ENCODE measurements at places on chromosomes 5 and 9.
A peak's percentile ranks its signal among the peaks of the same experiment; 100 is the strongest.

GRCh38 chr5:139588962-139589361 is 27.8 kb downstream of the UBE2D2 start:
- DNase-seq: no peak

DNA sequence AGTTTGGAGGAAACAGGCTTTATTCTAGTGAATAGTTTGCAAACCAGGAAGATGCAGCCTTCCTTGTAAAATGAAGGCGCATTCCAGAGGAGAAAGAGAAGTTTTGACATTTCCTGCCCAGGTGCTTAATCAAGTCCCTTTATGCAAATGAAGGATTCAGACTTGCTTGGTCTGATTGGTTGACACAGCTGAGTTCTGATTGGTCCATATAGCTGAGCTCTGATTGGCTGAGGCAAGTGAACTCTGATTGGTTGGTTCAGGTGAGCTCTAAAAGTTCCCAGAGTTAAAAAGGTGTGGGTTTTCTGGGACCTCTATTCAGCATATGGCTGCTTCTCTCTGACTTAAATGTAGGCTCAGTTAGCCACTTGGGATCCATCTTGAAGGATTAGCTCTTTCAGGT is 151.0 kb downstream of the CACNA1B start:
- no peak for DNase-seq

- DNase-seq: no peak
Observed at GRCh38 chr5:1152771-1153282, 41.0 kb upstream of the SLC12A7 start.

GRCh38 chr9:37486616-37487548 is 1.1 kb downstream of the POLR1E start:
- DNase-seq: peak; percentile 96

- DNase-seq: no peak
Observed at GRCh38 chr5:175104677-175105076, 339.3 kb downstream of the DRD1 start.

GRCh38 chr5:107505763-107506534 is 164.8 kb downstream of the EFNA5 start:
- DNase-seq: no peak

DNA sequence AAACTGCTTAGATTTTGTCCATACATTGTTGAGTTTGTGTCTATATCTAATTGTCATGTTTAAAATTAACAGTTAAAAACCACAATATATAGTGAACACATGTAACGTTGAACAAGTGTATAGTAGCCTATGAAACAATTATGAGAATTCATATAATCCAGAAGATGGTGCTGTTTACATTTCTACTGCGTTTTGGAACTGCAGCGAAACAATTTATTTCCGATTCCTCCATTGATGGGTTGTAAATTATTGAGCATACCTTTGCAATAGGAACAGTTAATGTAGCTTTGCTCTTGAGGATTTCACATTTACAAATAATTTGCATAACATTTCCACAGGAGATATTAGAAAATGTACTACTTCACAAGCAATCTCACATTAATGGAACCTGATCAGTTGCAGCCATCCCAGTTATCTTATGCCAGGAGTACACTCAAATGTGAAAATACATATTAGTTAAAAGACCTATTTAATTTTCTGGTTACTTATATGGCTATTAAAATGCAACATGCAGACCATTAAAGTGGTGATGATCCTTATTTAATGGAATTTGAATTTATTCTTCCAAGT is 411.8 kb downstream of the CDH10 start:
- DNase-seq: no peak

DNA sequence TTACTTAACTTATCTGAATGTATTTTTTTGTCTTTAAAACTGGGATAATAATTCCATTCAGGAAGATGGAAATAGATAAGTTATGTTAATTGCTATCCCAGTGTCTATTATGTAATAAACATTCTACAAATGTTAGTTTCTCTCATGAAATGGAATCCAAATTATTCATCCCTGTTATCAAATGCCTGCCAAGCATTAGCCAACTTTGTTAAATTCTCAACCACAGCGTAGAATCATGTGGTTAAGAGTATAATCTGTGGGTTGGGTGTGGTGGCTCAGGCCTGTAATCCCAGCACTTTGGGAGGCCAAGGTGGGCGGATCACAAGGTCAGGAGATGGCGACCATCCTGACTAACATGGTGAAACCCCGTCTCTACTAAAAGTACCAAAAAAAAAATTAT is 912.9 kb upstream of the SEMA6A start:
- DNase-seq: no peak

- DNase-seq: no peak
Observed at GRCh38 chr5:68240202-68240601, 24.6 kb downstream of the PIK3R1 start.

- no peak for DNase-seq
Observed at GRCh38 chr9:133682818-133683585, 46.8 kb downstream of the DBH start.

- no peak for DNase-seq
Observed at GRCh38 chr5:35320029-35320428, 89.7 kb upstream of the PRLR start.

DNA sequence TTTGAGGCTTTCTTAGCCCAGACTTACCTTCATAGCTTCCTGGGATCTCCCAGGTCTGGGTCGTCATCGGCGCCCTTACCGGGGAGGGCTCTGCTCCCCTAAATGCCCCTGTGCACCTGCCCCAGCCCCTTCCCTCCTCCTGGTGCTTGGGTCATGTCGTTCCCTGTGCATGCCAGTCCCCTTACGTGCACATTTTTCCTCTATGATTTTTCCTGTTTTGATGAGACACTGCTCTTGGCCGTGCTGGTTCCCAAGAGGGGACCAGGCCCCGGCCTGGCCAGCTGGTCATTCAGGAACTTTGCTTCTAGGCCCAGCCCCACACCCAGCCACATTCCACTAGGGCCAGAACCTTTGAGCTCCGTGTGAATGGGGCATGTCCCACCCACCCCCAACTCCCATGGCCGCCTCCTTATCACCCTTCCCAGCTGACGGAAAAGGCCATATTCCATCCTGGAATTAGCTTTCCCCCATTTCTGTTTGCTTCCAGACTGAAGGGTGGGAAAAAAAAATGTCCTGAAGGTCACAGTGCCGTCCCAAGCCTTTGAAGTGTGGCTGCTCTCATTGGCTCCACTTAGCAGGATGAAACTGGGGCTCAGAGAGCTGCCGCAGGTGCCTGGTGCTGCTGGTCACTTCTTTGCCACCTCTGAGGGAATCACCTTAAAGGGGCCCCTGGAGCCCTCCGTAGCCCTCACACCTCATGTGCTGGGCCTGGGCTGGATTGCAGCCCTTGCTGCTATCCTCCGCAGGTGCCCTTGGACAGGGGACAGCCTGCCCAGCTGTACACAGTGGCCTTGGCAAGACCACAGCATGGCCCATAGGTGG is 25.1 kb downstream of the ERGIC1 start:
- peak; percentile 92 for DNase-seq

- no peak for DNase-seq
Observed at GRCh38 chr9:115024925-115025535, 92.9 kb downstream of the TNC start.

DNA sequence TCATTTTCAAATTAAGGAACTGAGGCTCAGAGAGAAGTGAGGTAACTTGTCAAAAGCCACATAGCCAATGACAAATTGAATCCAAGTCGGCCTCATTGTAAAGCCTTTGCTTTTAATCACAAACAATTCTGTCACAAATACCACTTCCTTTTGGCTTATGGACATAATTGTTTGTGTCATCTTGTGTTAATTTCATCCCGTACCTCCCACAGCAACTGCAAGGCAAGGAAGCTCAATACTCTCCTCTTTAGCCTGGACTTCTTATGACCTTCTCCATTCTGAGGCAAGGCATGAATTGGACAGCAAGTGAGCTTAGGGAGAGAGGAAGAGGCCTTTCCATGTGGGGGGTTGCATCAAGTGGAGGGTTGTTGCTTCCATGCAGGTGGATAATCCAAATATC is 62.2 kb upstream of the SLC2A8 start:
- DNase-seq: no peak

GRCh38 chr9:90562229-90562628 is 80.4 kb downstream of the DIRAS2 start:
- DNase-seq: no peak

GRCh38 chr9:99870126-99870525 is 36.3 kb upstream of the STX17 start:
- peak; percentile 42 for DNase-seq

GRCh38 chr9:77946969-77947620 is 84.5 kb downstream of the GNAQ start:
- no peak for DNase-seq

DNA sequence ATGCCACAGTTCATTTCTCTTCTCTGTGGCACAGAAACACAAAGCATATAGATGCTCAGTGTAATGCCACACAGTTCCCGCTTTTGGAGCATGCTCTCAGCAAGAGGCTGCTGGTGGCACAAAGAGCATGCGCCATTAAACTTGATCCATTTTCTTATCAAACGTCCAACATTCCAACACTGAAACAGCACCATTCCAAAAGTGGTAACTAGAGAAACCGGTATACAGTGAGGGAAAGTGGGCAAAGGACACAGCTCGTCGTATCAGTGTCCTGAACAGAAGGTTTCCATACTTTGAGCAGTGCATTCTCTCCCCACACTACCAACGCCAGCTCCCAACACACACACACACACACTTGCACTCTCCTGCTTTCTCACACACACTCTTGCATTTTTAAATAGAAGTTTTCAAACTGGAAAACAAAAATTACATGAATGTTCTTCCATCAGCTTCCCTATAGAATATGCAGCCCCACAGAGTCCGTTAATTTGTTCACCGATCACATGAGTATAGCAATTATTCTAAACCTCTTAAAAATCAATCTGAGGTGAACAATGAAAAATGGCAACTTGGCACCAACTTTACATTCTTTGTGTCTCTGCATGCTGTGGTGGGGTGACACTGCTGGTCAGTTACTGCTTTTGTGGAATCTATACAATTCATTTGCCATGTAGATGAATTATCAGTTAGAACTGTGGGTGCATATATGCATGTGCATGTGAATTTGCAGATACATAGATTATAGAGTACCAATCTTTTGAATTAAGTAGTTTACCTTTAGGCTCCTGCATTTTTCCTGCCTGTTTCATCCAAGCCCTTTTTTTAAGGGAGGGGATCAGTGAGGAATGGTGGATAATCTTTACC is 5.7 kb downstream of the NFIB start:
- no peak for DNase-seq

DNA sequence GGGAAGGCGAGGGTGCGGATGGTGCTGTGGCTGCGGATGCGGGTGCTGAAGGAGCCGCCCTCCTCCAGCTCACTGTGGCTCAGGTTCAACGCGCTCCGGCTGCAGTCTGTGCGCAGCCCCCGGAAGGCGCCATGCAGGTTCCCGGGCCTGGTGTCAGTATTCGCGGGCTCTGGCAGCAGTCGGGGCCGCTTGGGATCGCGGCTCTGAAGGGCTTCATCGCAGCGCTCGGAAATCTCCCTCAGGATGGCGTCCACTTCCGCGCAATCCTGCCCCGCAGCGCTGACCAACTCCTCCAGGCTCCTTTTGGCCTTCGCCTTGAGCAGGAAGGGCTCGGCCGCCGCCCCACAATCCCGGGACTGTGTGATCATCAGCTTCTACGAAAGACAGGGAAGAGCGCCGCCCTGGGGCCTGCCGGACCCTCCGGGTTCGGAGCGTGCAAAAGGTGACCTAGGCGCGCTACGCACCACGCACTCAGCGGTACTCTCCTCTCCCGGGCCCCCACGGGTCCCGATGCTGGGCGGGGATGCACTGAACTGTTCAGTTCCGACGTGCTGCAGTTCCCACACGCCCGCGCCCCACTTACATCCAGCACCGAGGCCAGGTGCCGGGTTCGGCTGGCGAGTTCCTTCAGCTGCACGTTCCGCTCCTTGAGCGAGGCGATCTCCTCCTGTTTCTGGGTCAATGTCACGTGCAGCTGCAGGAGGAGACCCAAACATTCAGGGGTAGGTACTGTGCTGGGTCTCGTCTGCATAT is 6.5 kb downstream of the MCIDAS start:
- DNase-seq: peak; percentile 26

- no peak for DNase-seq
Observed at GRCh38 chr5:177510567-177511053, 984 bp upstream of the DOK3 start.

GRCh38 chr5:171149333-171149732 is 159.7 kb upstream of the TLX3 start:
- no peak for DNase-seq

DNA sequence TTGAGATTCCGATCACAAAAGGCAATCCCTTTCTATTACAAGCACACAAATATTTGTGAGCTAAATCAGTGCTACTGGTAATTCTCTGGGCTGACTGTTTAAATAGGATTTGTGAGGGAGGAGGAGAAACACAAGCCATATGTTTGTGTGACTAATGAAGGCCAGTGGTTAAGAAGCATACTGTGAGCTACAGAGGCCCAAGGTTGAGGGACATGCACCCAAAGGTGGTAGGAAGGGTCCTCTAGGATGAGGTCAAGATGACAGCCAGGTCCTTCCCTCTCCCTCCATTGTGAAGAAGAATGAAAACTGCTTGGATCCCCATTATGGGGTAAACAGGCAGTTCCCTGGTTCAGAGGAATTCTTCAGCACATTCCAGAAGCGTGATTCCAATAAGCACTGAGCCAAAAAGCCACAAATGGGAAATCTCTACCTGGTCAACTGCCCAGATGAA is 83.9 kb downstream of the SPOCK1 start:
- peak; percentile 87 for DNase-seq

DNA sequence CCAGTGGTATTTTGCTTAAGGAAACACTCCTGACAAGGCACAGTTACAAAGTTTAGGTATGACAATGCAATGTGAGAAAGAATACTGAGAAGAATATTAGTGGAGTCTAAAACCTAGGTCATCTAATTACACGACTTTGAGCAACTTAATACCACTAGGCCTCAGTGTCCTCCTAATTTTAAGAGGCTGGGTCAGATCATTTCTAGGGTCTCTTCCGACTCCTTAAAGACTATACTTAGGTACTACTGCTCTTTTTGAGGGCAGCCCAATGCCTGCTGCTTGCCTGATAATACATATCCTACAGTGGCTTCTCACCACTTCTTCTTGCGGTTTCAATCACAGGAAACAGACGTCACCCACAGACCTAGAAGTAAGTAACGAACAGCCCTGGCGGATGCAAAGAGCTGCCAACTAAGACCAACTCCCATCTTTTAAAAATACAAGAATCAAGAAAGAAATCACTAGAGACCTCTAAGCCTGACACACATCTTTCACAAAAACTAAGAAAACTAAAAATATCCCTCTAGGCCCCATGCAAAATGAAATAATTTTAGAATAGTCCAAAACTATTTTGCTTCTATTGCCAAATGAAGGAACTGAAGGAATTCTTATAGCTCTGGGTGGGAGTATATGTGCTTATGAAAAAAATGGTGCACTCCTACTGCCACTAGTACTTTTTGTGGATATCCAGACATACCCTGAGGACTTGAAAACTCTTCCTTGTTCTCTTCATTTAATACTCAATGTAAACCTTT is 13.1 kb downstream of the DIAPH1 start:
- DNase-seq: peak; percentile 68

DNA sequence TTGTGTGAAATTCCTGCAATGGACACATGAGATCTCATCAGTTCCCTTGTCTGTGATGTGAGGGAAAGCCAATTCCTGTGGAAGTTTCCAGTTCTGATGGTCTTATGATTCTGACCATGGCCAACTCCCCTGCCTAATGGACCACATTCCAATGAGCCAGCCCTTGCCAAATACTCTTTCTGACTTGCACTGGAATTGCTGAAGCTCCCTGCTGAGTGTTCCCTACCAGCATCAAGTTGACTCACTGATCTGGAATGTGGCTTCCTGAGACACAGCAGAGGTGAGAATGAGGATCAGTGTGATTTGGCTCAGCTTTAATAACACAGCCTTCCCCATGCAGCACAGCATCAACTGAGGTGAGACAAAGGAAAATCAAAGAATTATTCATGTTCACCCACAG is 427.8 kb downstream of the KDM4C start:
- peak; percentile 83 for DNase-seq

Data from fibroblast of mammary gland (primary cell).